ENCODE measurements at places on chromosomes 1 and 21. TPM values are rescaled to one million over a fixed set of nuclear protein-coding genes. Genes with fewer than 3 reads are reported as not detected.

- H3K27me3 ChIP-seq = no peaks in the 10 kb centered on the region
- H3K36me3 ChIP-seq = peaks cover 25% of the 10 kb centered on the region
- H3K4me1 ChIP-seq = peaks cover 55% of the 10 kb centered on the region
These were observed 980 bp upstream of the METTL18 start for GRCh38 chr1:169795687-169796086.

MYBPHL gene
- not detected for total RNA-seq

C1orf141 gene
- not detected for total RNA-seq

GRCh38 chr1:150165622-150166612, 16.2 kb downstream of the PLEKHO1 start:
- peaks cover 14% of the 10 kb centered on the region for H3K27me3 ChIP-seq
- DNase-seq = peak; percentile 30
- H3K36me3 ChIP-seq = peaks cover 3% of the 10 kb centered on the region

- H3K4me1 ChIP-seq = no peaks in the 10 kb centered on the region
- H3K36me3 ChIP-seq = no peaks in the 10 kb centered on the region
- DNase-seq = peak; percentile 3
- no peak within 1 kb of the TSS for H3K4me3 ChIP-seq
These were observed at the start of gene PCP4 for GRCh38 chr21:39867198-39867650. PCP4 (plus strand) TSS chr21:39867438; CDS start chr21:39867502, 64 bp downstream.

GRCh38 chr1:107247679-107248078, 106.8 kb downstream of the NTNG1 start:
- DNase-seq = no peak
- H3K4me3 ChIP-seq = no peak overlapping the region
- no peaks in the 10 kb centered on the region for H3K36me3 ChIP-seq
- peaks cover 2% of the 10 kb centered on the region for H3K27me3 ChIP-seq
- no peak overlapping the region for H3K27ac ChIP-seq

DNA sequence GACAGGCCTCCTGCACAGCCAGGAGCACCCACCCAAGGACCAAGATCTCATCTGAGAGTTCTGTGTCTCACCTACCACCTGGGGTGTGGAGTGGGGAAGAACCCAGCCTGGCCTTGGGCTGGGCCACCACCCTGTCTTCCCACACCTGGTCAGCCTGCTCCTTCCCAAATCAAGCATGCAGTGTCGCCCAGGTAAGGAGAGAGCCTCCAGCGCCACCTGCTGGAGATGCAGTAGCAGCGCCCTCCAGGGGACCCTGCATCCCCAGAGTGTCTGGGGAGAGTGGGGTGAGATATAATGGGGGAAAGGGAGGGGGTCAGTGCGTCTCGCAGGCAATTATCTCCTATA, 32.3 kb downstream of the KIAA2013 start:
- peaks cover 32% of the 10 kb centered on the region for H3K27me3 ChIP-seq
- no peak overlapping the region for H3K4me3 ChIP-seq
- DNase-seq = peak; percentile 52

- no peak for DNase-seq
- no peak overlapping the region for H3K4me3 ChIP-seq
- no peaks in the 10 kb centered on the region for H3K4me1 ChIP-seq
- no peak overlapping the region for H3K27ac ChIP-seq
- no peaks in the 10 kb centered on the region for H3K36me3 ChIP-seq
These were observed 92.1 kb downstream of the WDR3 start for GRCh38 chr1:118021668-118022067.

DNA sequence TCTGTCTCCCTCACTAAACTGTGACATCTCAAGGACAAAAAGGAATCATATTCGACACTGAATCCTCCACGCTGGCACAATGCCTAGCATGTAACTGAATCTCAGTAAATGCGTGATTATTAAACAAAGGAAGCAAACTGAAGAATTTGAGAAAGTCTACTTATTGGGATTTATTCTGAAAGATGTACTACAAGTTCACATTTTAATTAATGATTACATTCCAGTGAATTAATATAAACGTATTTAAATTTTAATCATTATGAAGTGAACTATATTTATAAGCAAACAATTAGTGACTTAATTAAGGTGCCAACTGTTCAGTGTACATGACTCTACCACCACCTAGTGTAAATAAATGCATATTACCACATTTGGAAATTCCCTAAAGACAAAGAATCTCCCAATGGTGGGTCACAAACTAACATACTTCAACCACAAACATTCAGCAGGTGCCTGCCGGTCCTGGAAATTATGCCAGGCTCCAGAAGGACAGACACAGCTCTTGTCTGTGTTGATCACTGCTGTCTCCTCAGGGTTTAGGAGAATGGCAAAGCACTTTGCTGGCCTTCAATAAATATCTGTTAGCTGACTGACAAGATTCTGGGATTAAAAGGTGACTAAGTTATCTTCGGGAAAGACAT, 56.3 kb downstream of the SMYD3 start:
- no peaks in the 10 kb centered on the region for H3K36me3 ChIP-seq
- H3K27ac ChIP-seq = no peak overlapping the region
- no peak for DNase-seq
- H3K27me3 ChIP-seq = no peaks in the 10 kb centered on the region
- no peaks in the 10 kb centered on the region for H3K4me1 ChIP-seq

DNA sequence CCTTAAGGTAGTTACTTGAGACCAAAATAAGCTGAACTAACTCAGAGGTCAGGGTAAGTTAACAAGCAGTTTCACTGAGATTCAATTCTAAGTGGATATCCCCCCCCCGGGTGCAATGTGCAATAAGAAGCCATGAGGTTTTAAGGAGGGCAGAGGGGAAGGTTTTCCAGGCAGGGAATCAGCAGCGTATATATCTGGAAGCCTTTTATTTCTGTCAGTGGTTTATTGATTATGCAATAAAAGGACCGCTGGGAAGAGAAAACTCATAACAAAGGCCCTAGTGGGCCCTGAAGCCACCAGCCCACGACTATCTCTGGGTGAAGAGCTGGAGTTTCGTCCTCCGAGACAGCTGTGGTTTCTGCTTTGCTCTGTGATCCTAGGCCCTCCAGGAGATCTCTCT, 53.1 kb upstream of the CTPS1 start:
- no peaks in the 10 kb centered on the region for H3K36me3 ChIP-seq
- H3K27ac ChIP-seq = no peak overlapping the region
- no peak overlapping the region for H3K4me3 ChIP-seq
- H3K4me1 ChIP-seq = no peaks in the 10 kb centered on the region

STUM gene
- total RNA-seq = not detected

SPATA45 gene
- not detected for total RNA-seq

DNA sequence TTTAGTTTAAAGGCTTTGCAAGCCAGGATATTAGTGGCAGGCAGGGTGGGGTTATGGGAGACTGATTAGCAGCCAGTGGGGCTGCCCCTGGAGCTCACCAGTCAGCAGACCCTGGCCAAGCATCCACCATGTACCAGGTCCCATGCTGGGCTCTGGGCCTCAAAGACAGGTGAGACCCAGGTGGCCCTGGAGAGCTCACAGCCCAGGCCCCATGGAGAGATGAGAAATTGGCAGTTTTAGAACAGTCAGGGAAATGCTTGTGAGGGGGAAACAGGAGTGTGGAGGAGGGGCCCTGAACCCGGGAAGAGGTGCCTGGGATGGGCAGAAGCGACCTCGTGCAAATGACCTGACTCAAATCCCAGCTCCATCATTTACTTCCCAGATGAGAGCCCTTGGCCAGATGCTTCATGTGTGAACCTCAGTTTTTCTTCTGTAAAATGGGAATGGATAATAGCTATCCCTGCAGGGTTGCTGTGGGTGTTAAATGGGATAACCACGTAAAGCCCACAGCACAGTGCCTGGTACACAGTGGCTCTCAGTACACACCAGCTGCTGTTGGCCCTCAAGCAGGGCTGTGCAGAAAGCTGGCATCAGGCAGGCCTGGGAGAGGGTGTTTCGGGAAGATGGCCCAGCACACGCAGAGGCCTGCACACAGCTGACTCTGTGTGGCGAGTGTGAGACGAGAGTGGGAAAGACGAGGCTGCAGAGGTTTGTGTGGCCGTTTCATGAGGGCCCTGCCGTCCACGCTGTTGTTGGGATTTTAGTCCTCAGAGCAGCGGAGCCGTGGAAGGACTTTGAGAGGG, 518.5 kb downstream of the PTPRU start:
- H3K4me3 ChIP-seq = no peak overlapping the region
- no peaks in the 10 kb centered on the region for H3K4me1 ChIP-seq
- no peaks in the 10 kb centered on the region for H3K36me3 ChIP-seq
- no peak for DNase-seq

DNA sequence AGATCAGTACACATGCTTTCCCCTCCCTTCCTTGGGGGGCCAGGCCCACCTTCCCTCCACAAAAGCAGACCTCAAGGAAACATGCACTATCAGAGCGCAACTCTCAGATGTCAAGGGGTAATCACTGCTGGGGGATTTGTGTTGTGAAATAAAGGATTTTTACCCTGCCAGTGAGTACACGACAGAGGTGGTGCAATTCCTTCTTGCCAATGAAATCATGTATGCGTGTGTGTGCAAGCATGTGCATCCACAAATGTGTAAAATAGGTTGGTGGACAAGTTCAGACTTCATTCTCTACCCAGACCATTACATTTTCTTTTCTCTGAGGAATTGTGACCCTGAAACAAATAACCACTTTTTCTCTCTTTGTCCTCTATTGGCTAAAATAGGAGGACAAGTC, 9.8 kb upstream of the NOS1AP start:
- H3K4me3 ChIP-seq = no peak overlapping the region
- no peak for DNase-seq
- no peaks in the 10 kb centered on the region for H3K36me3 ChIP-seq
- no peak overlapping the region for H3K27ac ChIP-seq
- H3K27me3 ChIP-seq = peaks cover 19% of the 10 kb centered on the region
- no peaks in the 10 kb centered on the region for H3K4me1 ChIP-seq

GRCh38 chr1:231976231-231976630, 349.6 kb downstream of the DISC1 start:
- no peak overlapping the region for H3K4me3 ChIP-seq
- peaks cover 3% of the 10 kb centered on the region for H3K27me3 ChIP-seq
- H3K36me3 ChIP-seq = peaks cover 7% of the 10 kb centered on the region
- DNase-seq = no peak

GRCh38 chr1:19567041-19567440, 77.1 kb upstream of the NBL1 start:
- no peaks in the 10 kb centered on the region for H3K4me1 ChIP-seq
- no peak overlapping the region for H3K27ac ChIP-seq
- no peaks in the 10 kb centered on the region for H3K36me3 ChIP-seq
- H3K4me3 ChIP-seq = no peak overlapping the region

KHDC4 gene
- total RNA-seq = 80.1 TPM

DNA sequence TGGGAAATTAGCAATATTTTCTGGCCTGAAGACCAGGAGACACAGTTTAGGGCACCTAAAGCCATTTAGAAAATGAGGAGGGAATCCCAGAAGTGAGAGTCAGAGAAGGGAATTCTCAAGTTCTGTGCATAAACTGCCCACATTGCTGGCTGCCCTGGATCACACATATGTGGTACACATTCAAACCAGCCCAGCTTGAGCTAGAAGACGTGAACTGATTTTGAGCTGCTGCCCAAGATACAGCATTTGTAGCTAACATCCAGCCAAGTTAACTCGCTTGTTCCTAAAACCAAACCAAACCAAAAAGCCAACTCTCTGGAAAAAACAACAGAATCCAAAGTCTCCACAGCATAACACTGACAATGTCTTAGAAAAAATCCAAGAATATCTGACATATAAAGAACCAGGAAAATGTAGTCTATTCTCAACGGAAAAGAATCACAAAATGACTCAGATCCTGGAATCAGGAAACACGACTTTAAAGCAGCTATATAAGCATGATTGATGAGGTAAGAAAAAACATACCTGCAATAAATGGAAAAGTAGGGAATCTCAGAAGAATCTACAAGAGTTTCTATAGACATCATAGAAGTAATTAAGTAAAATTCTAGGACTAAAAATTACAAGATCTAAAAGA, 18.2 kb upstream of the QSOX1 start:
- no peaks in the 10 kb centered on the region for H3K36me3 ChIP-seq
- peaks cover 30% of the 10 kb centered on the region for H3K27me3 ChIP-seq
- H3K4me1 ChIP-seq = peaks cover 5% of the 10 kb centered on the region
- H3K27ac ChIP-seq = no peak overlapping the region

- peaks cover 42% of the 10 kb centered on the region for H3K36me3 ChIP-seq
- H3K27ac ChIP-seq = no peak overlapping the region
- H3K27me3 ChIP-seq = no peaks in the 10 kb centered on the region
- no peak for DNase-seq
- no peak overlapping the region for H3K4me3 ChIP-seq
These were observed 10.7 kb downstream of the SCCPDH start for GRCh38 chr1:246734866-246735265.

DNA sequence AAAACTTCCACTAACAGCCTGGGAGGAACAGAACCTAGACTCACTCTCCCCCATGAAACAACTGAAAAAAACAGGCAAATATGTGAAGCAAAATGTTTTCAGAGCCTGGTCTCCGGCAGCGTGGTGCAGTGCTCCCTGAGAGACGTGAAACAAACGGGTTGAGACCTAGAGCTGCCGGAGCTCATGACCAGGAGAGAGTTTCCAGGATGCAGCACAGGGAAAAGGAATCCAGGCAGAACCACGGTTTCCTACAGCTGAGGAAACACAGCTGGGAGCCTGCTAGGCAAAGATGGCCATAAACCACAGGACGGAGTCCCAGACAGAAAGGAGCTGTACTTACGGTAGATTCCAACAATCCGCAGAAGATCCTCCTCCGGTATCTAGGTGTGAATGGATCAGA, 20.2 kb upstream of the SLC19A1 start:
- H3K4me1 ChIP-seq = no peaks in the 10 kb centered on the region
- no peaks in the 10 kb centered on the region for H3K36me3 ChIP-seq
- H3K4me3 ChIP-seq = no peak overlapping the region
- H3K27ac ChIP-seq = no peak overlapping the region
- peaks cover 45% of the 10 kb centered on the region for H3K27me3 ChIP-seq

- H3K27ac ChIP-seq = no peak overlapping the region
- no peak for DNase-seq
- H3K4me1 ChIP-seq = no peaks in the 10 kb centered on the region
- no peaks in the 10 kb centered on the region for H3K36me3 ChIP-seq
These were observed 91.6 kb upstream of the UBE2U start for GRCh38 chr1:64111787-64112186.

GRCh38 chr1:203197625-203198024, 11.1 kb upstream of the CHI3L1 start:
- DNase-seq = no peak
- H3K36me3 ChIP-seq = no peaks in the 10 kb centered on the region
- no peak overlapping the region for H3K4me3 ChIP-seq
- H3K27ac ChIP-seq = no peak overlapping the region

SELE gene
- not detected for total RNA-seq

ZNF697 gene
- 3.0 TPM for total RNA-seq

- peaks cover 3% of the 10 kb centered on the region for H3K36me3 ChIP-seq
- H3K4me1 ChIP-seq = peaks cover 18% of the 10 kb centered on the region
- H3K27ac ChIP-seq = peak overlapping the region; percentile 56
- H3K4me3 ChIP-seq = peak overlapping the region; percentile 23
- DNase-seq = no peak
These were observed 1.8 kb upstream of the ANP32E start for GRCh38 chr1:150237746-150238145.

- H3K4me3 ChIP-seq = no peak overlapping the region
- DNase-seq = no peak
- peaks cover 2% of the 10 kb centered on the region for H3K36me3 ChIP-seq
- H3K27me3 ChIP-seq = peaks cover 8% of the 10 kb centered on the region
- H3K27ac ChIP-seq = no peak overlapping the region
These were observed 139.7 kb upstream of the ERRFI1 start for GRCh38 chr1:8165595-8166360.

- H3K4me1 ChIP-seq = no peaks in the 10 kb centered on the region
- H3K27me3 ChIP-seq = peaks cover 2% of the 10 kb centered on the region
- DNase-seq = no peak
- H3K4me3 ChIP-seq = no peak overlapping the region
- no peak overlapping the region for H3K27ac ChIP-seq
These were observed 22.6 kb upstream of the SAMD13 start for GRCh38 chr1:84278905-84279304.
